NCI-H2029 treated with DMSO at 0.1 percent for 48 hours (cell line): ENCODE measurements at places on chromosomes 11 and 22.

- no peak for DNase-seq
Measured at GRCh38 chr11:69360606-69361005, 66.7 kb downstream of the MYEOV start.

- no peak for DNase-seq
Measured at GRCh38 chr11:109304159-109304558, 117.8 kb upstream of the C11orf87 start.

GRCh38 chr11:89443361-89444322, 47.5 kb downstream of the NOX4 start:
- DNase-seq = no peak

DNA sequence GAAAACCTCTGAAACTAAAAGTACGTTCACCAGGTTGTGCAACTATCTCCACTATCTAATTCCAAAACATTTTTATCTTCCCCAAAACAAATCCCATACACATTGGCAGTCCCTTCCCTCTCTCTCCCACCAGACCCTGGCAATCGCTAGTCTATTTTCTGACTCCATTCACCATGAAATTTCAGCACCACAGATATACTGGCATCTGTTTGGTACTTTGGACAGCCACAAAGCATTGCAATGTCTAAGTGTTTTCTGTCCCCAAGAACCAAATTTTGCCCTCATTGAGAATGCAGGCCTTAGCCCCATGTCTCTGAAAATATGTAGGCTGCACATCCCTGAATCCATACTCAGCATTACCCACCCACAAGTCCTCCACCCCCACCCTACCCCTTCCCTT, 28.0 kb upstream of the KCNJ11 start:
- DNase-seq = no peak

GRCh38 chr11:64665411-64665821, 57.6 kb downstream of the NRXN2 start:
- DNase-seq = no peak

DNA sequence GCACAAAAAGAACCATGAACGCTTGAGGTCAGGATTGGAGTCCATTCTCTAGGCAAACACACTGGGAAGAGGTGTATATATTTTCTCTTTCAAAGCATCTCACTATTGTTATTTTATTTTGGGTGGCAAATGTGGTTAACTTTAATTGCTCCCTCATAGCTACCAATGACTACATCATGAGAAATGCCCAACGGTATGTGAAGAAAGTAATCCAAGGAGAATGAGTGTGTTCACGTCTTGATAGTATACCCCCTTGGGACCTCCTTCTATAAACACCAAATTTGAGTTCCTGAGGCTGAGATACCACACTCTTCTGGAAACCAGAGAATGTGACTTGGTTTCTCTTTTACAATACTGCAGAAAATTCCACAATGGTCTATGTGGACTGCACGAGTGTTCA, 15.8 kb downstream of the OR8D1 start:
- DNase-seq = no peak

DNA sequence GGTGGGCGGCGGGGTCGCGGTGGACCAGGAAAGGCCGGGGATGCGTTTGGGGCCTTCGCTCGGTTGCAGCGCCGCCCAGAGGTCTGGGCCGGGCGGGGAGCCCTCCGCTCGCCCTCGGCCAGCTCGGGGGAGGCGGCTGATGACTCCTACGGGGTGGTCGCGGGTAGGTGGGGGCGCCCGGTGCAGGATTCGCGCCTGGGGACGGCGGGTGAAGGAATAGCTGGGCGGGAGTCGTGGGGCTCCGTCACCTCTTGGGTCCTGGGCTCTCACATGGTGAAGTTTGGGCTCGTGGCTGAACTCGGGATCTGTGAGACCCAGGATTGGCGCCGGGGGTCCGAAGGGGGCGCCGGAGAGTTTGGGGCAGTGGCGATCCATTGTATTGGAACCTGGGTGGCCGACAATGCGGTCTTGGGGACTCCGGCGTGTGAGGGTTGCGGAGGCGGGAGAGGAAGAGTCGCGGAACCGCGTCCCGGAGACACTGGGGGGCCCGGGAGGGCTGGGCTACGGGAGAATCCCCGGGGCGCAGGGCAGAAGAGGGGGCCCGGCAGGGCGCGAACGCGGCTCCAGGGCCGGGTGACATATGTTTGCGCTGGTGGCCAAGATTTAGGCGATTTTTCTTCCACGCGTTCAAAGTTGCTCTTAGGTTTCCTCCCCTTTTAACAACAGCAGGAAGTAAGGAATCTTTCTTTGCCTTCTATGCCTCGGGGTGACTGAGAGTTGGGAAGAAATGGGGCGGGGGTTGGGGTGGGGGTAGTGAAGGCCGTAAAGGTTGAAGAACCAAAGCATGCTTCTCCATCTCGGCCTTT, 935 bp downstream of the QSER1 start:
- no peak for DNase-seq

DNA sequence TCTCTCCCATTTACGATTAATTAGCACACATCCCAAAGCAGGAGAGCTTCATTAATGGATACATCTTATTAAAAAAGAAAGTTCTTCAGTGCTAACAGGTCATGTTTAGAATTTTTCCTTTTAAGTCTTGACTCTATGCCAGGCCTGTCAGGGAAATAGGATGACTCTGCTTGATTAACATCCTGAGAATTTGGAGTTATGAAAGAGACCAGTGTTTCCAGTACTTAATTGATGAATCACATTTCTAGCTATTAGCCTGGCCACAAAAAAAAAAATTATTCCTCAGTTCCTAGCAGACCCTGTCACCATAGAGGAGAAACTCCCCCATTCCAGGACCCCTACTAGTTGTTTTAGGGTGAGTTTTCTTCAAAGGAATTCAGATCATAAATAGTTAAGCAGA, 23.6 kb upstream of the ME3 start:
- DNase-seq = no peak

DNA sequence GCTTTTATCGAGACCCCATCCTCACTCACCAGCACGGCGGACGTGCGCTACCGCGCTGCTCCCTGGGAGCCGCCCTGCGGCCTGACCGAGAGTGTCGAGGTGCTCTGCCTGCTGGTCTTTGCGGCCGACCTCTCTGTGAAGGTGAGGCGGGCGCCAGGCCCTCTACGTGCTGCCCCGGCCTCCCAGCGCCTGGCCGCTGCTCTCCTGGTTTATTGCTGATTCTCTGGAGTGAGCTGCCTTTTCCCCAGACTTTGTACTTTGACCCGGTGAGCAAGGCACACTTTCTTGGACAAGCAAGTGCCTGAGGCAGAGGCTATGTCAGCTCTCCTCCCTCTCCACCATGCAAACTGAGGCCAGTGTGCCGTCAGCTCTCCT, 6.5 kb downstream of the TPCN2 start:
- DNase-seq = no peak

- DNase-seq = no peak
Measured at GRCh38 chr11:2929950-2930703, 907 bp upstream of the PHLDA2 start.

DNA sequence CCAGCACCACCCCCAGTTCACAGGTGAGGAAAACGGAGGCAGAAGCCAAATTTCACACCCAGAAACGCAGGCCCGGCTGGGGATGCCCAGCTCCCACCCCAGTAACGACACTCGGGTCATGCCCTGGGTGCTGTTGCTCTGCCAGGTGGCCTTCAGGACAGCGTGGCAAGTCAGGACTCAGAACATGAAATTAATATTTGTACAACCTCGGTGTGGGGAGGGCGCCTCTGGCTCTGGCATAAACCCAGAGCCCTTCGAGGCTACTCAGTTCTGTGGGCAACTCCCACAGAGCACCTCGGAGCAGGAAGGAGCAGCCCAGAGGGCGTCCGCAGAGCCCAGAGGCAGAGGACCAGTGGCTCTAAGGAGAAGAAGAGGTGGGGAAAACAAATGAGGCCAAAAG, 71.6 kb downstream of the CELSR1 start:
- DNase-seq = no peak

DNA sequence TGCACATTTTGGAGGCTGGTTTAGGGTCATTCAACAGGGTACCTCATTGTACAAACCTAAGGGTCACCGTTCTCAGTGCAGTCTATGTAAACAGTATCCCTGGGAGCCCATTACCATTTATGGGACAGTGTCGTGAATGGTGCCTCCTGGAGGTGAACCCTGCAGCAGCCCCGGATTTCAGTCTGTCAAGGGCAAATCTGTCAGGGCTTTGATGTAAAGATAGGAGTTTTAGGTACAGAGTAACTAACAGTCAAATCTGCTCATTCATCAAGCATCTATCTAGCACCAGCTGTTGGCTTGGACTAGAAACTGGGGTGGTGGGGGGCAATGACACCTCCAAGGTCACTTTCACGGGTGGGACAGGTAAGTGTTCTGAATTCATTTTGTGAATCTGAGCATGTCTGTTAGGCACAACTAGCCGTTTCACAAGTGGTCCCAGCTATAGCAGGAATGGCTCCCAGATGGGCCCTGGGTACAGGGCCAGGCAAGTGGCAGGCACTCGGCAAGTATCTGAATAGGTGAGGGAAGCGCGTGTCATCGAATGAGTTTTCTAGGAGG, 63.6 kb downstream of the PARVG start:
- no peak for DNase-seq

DNA sequence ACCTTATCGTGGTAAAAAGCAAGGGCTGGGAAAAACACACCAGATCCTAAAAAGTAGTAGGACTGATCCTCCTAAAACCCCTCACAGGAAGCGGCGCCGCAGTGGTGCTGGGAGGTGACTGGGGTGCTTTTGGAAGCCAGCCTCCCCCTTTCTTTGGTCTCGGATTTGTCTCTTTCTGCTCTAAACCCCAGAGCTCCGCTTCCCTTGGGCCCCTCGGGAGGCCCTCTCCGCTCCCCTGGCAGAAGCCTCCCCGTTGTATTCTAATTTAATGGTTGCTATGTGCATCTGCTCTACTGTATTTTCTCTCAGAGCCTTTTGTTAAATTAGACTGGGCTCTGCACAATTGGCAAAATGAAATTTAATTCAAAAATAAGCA, 587.7 kb downstream of the OPCML start:
- DNase-seq = no peak

DNA sequence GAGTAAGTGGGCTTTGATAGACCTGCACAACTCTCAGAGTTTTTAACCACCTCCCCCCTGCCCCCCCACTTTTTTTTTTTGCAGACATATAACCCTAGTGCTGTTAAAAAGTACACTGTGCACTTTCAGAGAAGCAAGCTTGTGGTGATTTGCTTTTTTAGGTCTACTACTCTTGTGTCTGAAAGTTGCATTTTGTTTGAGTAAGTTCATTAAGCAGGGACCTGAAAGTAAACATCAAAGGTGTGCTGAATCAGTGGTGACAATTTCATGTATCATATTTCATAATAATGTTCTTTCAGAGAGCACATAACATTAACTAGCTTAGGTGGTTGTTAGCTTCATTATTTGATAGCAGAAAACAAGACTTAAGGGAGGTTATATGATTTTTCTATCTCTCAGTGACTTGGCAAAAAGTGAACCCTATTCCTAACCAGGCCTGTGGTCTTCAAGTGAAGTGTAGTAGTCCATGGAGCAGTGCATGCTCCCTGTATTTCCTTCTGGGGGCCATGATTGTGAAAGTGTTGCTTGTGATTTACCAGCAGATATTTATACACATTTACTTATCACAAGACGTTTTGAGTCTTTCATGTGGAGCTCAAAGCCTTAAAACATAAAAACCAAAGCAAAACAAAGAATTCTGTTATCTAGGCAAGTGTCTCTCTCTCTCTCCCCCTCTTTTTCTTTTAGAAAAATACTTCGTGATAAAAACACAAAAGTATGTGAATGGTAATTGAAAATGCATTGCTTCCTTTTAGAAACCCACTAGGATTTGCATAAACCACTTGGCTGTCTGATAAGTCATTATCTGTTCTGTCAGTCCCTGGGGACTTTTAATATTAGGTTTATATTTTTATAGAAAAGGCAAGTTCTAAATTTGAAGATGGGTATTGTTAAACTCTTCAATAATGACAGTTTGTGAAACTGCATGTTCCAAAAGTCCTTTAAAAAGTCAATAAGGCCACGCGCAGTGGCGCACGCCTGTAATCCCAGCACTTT, 7.5 kb upstream of the RAG2 start:
- DNase-seq = no peak

- no peak for DNase-seq
Measured at GRCh38 chr11:16857186-16857585, 118.7 kb downstream of the C11orf58 start.

- peak; percentile 11 for DNase-seq
Measured at GRCh38 chr11:61885166-61885778, 6.1 kb downstream of the FADS3 start.

DNA sequence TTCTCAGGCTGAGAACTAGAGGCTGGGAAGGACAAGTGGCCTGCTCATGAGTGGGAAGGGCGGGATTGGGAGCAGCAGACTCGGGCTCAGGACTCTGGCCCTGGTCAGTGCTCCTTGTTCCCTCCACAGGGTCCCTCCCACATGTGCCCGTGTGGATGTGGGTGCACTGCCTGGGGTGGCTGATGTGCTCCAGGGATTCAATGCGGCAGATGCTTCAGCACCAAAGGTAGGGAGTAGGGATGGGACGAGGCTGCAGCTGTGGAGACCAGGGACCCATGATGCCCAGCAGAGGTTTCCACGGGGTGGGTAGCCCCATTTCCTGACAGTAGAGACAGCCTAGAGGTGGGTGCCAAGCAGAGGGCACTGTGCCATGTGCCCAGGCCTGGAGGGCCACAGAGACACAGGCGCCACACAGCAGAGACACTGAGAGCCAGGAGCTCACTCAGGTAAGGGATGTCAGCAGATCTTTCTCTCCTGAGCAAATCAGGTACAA, 89.5 kb downstream of the GGTLC2 start:
- DNase-seq = no peak
